ENCODE measurements at places on chromosomes 1 and 21.

- no peak for DNase-seq
These were observed 298.4 kb downstream of the ADGRL2 start for GRCh38 chr1:82099170-82099569.

- no peak for DNase-seq
These were observed 281.6 kb upstream of the FMN2 start for GRCh38 chr1:239810061-239810481.

DNA sequence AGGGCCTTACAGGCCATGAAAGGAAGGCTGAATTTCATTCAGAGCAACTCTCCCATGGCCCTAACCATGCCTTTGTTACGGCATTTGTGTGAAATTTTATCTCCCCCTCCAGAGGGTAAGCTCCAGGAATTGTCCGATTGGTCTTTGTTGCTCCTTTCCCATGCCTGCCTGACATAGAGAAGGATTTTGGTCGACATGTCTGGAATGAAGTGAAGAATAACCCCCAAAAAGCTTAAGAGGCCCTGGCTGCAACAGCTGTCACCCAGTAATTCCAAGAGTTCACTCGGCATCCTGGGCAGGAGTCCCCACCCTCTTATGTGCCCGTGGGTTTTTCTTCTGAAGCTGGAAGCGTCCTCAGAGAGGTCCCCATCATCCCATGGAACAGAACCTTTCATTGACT lies 20.6 kb downstream of the CDA start:
- no peak for DNase-seq

DNA sequence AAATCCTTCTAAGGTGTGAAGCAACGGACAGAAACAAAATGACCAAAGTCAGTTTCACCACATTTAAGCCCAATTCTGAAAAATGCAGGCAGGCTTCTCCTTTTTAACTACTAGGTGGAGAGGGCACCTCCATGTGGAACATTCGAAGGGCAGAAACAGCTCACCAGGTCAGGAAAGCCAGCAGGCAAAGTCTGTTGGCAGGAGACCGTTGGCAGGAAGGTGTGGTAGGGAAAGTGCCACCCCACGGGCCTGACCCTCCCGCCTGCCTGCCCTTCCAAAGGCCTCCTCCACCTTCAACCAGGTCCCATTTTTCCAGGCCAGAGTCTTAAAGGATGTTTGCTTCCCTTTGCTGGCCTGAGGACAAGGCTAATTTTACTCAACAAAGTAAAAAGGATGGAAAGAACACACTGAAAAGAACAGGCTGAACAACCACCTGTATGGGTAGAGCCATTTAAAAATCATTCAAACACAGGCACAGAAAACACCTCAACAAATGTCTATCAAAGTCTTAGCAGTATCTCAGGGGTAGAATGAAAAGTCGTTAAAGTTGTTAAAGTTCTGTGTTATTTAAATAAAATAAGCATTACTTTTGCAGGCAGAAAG lies 26.4 kb downstream of the CAPZB start:
- no peak for DNase-seq

DNA sequence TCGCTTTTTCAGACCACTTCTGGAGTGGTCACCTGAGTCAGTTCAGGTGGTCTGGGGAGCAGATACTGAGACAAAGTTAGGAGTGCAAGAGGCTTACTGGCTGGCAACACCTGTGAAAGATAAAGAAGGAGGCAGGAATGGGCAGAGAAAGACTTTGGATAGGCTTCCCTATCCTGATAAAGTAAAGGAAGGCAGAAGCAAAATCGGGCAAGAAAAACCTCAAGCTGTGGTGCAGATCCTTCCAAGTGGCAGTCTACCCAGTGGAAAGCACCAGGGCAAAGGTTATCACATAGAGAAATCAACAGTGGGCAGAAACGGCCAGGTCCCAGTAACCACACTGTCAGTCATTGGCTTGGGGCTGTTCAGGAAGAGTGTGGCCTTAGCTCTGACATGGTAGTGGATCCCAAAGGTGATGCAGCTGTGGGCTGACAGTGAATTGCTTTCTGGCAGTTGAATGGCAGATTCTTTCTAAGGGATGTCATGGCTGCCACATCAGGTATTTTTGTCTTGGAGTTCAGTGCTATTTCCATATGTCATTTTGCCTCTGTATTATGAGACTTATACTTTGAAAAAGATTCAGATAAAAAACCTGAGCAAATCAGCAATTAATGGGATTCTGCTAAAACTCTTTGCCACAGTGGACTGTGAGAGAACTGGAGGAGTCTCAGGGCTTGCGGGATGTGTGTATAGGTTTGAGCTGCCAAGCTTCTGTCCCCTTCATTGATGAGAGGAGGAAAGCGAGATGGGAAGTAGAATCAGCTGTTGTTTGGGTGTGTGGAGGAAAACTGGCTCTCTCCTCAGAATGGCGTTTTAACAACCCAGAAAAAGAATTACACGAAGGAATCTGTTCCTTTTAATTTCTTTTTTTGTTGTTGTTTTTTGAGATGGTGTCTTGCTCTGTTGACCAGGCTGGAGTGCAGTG lies 8.1 kb upstream of the CGN start:
- no peak for DNase-seq

DNA sequence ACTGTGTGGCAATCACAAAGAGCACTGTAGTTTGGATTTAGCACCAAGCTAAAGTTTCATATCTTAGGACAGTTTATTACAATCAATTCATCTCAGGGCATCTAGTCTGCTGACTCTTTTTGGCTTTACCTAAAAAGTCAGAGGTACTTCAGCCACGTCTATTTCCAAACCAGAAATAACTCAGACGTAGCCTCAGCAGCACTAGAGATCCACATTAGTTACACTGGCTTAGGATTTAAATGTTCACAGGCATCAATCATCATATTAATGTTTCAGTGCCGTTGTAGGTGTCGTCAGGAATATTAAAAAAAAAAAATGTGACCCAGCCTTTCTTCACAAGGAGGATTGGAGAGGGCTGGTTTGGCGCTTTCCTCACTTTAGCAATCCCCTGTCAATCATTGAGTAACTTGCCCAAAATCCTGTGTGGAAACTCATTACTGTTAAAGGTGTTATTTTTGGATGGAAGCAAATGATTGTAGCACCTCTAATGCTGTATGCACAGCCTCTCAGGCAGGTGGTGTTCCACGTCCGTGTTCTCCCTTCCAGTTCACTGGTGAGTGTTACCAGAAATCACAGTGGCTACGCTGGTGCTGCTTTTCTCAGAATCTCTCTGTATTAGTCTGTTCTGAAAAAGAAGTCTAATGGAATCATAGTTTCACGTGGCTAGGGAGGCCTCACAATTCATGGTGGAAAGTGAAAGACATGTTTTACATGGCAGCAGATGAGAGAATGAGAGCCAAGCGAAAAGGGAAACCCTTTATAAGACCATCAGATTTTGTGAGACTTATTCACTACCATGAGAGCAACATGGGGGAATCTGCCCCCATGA lies 45.4 kb downstream of the NEK7 start:
- DNase-seq: no peak

DNA sequence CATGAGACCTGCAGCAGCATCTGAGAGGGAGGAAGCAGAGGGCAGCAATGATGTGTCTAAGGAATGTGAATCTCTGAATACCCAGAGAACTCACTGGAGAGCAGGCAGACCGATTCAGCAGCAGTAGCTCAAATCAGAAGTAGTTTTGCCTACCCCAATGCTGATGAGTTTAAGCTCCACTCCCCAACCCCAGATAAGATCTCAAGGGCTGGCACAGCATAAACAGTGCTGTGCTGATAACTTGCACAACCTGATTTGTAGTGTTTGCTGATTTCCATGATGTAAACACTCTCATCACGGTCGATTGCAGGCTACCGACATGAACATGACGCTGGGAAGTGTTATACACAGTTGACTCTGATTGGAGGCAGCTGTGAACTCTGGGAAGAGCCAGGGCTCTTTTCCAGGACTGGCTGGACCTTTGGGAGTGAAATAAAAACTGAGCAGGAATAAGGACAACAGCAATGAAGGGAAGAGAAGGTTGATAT lies 11.2 kb upstream of the HMGCS2 start:
- no peak for DNase-seq

DNA sequence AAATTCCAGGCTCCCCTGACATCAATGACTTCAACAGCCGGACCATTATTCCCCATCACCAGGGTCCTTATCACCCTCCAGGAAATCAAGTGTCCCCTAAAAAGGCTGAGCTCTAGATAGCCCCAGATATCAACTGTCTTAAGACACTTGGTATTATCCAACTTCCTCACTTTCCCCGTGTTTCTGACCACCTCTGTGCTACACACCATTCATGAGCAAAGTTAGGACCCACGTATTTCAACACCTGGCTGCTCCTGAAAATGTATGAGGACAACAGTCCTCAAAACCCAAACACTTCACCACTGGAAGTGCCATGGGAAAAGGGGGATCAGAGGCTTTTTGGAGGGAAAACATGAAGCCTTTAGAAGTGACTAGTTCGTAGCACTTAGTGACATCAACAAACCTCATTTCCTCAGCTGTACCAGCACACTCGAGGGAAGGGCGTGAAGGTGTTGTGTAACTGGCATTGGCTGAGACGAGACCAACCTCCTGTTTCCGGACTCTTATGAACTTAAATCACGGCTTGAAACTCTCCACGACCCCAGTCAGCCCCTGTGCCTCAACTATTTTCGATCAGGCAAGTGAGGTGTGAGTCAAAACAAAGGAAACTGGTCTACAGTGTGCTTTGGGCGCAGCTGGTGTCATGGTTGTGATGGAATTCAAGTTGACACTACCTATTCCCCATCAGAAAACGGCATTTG lies 4.1 kb upstream of the CHD5 start:
- DNase-seq: no peak

DNA sequence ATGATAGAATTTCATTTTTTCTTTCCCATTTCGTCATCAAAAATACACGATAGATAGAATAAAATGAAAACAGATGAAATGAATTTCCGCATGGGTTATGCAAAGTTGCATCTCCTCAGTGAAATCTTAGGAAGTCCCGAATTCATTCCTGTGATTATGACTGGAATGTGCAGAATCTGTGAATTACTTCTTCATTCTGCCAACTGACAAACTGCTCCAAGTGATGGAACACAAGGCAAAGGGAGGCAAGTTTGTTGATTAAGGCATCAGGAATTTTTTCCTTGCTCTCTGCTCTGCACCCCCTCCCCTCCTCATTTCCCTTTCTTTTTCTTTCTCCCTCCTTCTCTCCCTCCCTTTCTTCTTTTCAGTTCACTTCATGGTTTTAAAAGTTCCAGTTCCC lies 37.0 kb upstream of the ADGRL4 start:
- no peak for DNase-seq

GRCh38 chr1:7315946-7316345 lies 455.1 kb upstream of the VAMP3 start:
- DNase-seq: no peak

GRCh38 chr1:231431665-231432415 lies 9.8 kb upstream of the EGLN1 start:
- no peak for DNase-seq

GRCh38 chr1:117613969-117614729 lies 8.3 kb downstream of the TENT5C start:
- DNase-seq: no peak

- no peak for DNase-seq
These were observed 134.5 kb downstream of the IER5 start for GRCh38 chr1:181222972-181223505.

- no peak for DNase-seq
These were observed 1995.8 kb downstream of the NCAM2 start for GRCh38 chr21:22993822-22994574.

DNA sequence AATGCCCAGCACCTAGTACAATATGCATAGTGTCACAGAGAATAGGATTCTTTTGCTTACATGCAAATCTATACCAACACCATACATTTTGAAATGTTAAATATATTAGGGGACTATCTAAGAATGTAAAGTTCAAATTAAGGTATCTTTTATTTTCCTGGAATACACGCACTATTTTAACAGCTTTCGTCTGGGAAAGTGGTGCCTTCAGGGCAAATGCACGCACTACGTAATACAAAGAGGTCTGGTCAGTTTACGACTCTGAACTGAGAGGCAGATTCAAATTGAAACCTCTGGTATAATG lies 931 bp downstream of the FUBP1 start:
- no peak for DNase-seq

GRCh38 chr1:1038694-1039093 lies 18.8 kb downstream of the AGRN start:
- DNase-seq: no peak
